ENCODE measurements at places on chromosomes 16 and 17.
A peak's percentile ranks its signal among the peaks of the same experiment; 100 is the strongest.

DNA sequence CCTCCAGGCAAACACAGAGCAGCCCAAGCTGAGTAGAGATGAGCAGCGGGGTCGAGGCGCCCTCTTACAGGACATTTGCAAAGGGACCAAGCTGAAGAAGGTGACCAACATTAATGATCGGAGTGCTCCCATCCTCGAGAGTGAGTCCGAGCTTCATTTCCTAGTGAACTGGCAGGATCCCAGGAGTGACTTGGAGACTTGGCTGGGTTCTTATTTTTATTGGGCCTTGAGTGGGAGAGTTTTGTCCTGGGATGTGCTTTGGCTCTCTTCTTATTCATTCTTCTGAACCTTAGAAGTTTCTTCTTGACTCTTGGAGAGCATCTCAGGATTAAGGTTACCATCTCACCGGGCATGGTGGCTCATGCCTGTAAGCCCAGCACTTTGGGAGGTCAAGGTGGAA, 27.2 kb upstream of the CDC6 start:
- no peak for DNase-seq

GRCh38 chr17:12789481-12790248, at the start of gene ARHGAP44:
TSS of gene ARHGAP44 (plus strand) at chr17:12789498. CDS start at chr17:12789839, 341 bp downstream.
- DNase-seq = peak; percentile 62

GRCh38 chr16:9763505-9763904, 418.7 kb downstream of the GRIN2A start:
- no peak for DNase-seq

DNA sequence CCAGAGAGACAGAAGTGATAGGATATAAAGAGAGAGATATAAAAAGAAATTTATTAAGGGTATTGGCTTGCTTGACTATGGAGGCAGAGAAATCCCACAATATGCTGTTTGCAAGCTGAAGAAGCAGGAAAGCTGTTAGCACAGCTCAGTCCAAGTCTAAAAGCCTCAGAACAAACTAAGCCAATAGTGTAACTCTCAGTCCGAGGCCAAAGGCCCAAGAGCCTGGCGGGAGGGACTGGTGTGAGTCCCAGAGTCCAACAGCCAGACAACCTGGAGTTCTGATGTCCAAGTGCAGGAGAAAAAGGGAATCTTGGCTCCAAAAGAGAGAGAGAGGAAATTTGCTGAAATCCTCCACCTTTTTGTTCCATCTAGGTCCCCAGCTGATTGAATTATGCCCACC, 30.3 kb upstream of the NACA2 start:
- no peak for DNase-seq

- no peak for DNase-seq
Measured at GRCh38 chr16:85969591-85969990, 70.6 kb downstream of the IRF8 start.

DNA sequence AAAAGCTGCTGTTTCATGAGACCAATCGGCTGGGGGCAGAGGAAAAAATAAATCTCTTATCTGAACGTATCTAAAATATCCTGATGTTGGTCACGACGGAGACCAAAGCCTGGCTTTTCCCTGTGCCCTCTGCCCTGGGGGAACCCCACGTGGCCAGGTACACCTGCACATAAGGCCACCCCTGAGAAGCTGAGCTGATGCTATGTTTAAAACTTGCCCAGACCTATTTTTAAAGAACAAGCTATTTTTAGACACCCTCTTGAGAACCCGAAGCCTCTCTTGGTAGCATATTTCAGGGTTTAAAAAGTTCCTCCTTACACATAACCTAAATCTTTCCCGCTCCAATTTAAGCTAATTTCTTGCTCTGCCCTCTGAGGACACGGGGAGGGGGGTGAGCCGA, 210.4 kb downstream of the GSG1L start:
- no peak for DNase-seq

GRCh38 chr17:80416260-80416939, 1.4 kb downstream of the ENDOV start:
- no peak for DNase-seq

DNA sequence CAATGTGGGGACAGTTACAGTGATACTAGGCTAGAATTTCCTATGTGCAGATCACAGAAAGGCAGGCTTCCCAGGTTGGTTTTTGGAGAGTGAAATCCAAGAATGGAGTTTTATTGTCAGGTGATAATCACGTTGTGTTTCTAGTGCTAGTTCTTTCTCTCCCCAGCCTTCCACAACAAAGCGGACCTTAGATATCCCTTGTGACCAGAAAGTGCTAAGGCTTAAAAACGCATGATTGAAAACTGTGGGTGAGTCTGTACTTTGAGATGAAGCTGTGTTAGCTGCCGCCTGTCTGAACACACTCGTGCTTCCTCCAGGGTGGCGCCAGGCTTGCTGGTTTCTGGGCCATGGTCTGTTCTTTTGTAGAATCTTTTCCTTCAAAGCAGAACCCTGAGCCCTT, 52.1 kb downstream of the BANP start:
- DNase-seq = no peak

GRCh38 chr17:66579556-66579955, 255.4 kb upstream of the CACNG5 start:
- no peak for DNase-seq

GRCh38 chr16:77225182-77225581, 26.0 kb downstream of the SYCE1L start:
- no peak for DNase-seq

- peak; percentile 29 for DNase-seq
Measured at GRCh38 chr16:27286451-27286850, 17.9 kb upstream of the NSMCE1 start.

DNA sequence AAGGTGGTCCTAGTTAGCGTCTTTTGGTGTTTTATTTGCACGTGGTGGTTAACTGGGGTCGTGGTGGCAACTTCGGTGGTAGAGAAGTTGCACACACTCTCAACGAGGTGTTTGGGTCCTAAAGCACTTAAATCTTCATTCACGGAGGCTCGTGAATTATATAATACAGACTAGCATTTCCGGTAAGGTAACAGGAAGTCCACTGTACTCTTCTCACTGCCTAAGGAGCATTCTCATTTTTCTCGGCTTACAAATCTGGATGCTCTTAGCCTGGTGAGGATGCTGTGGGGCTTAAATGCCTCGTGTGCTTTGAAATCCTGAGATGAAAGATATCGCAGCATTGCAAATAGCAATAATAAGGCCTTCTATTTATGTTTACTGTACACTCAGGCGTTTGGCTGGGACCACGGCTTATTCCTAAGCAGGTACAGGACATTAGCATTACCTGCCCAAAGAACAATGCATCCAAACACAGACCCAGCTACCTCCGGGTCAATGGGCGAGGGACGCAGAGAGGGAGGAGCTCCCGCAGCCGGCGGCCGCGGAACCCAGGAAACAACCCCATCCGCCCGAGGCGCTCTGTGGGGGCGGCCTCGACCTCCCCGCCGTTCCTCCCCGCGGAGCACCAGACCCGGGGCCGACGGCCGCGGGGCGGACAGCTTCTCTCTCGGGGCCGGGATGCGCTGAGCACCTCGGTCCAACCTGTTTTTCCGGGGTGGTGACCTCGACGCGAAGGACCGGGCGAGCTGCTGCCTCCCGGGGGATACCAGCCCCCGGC, 856 bp downstream of the DNAJA2 start:
- peak; percentile 39 for DNase-seq

- DNase-seq = no peak
Measured at GRCh38 chr16:27628241-27628942, 78.4 kb downstream of the KATNIP start.

- peak; percentile 9 for DNase-seq
Measured at GRCh38 chr16:61323456-61323855, 712.8 kb downstream of the CDH8 start.

GRCh38 chr17:13933441-13934276, 135.6 kb upstream of the COX10 start:
- DNase-seq = no peak

DNA sequence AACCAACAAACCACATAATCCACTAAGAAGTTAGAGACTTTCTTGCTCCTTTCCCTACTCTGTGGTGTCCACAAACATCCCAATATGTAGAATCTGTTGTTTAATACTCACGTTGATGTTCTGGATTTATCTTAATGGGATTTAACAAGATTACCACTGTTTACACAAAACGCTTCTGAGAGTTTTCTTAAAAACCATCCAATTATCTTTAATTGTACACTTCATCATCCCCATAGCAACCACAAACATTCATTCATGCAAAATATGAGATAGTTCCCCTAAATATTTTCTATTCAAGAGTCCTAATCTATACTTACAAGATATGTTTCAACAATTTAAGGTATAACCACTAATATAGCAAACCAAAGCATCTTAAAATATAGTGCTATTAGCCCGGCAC, 76.5 kb upstream of the CLEC18B start:
- DNase-seq = no peak

DNA sequence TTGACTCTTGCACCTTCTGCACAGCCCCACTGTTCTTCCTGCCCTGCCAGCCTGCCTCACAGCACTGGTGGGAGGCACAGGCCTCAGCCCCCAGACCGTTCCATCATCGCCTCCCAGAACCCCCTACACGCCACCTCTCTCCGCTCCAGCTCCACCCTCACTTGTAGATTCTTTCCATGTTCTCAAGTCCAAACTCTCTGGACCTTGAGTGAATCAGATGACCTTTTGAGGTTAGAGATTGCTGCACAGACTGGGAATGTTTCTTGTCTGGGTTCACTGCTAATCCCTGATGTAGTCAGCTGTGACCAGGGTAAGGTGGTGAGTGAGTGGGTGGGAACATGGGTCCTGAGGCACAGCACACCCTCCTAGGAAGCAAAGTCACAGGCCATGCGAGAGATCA, 272.4 kb downstream of the IRF8 start:
- DNase-seq = no peak

- no peak for DNase-seq
Measured at GRCh38 chr16:57672416-57672815, 4.3 kb downstream of the ADGRG3 start.

DNA sequence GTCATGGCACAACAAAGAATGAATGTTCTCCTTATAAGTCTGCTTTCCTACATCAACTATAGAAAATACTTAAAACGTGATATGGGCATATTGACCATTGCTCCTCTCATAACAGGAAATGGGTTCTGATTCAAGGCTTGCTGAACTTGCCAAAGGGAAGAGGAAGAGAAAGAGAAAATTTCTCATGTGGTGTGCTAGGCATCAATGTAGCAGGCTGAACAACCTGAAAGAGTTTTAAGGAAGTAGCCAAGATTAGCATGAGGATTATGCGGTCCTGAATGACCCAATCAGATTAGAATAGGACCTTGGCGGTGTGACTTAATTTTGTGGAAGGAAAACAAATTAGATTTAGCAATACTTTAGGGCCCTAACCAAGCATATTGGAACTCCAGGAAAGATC, 617.7 kb upstream of the CDH11 start:
- DNase-seq = no peak

DNA sequence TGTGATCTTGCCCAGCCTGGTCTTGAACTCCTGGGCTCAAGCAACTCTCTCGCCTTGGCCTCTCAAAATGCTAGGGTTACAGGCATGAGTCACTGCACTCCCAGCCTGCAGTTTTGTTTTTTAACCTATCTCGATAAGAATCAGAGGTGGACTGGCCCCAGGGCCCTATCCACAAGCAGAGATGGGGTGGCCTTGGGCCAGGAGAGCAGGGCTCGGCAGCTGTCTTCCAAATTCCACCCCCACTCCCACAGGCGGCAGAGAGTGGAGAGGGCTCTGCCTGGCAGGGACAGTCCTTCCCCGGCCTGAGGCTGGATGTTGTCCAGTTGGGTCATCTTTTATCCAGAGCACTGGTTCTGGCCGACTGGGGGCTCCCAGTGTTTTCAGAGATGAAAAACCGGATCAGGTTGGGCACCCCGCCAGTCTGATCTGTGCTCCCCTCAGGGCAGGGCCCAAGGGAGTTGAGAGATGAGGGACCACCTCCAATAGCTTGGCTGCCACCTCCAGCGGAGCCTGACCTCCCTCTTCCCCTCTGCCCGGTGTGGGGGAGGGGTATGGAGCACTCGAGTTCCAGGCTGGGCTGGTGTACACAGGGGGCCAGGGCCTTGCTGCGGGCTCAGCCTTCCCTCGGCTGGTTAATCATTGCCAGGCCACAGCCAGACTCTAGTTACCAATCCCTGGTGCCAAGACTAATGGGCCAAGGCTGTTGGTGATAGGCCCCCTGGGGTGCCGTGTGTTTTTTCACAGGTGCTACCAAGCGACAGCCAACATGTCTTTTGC, 30.3 kb upstream of the MYO15B start:
- DNase-seq = no peak

- DNase-seq = no peak
Measured at GRCh38 chr17:29705386-29705785, 82.7 kb upstream of the CORO6 start.

- DNase-seq = no peak
Measured at GRCh38 chr16:30619638-30620037, 9.4 kb upstream of the ZNF689 start.

- DNase-seq = no peak
Measured at GRCh38 chr16:66278111-66278531, 88.4 kb upstream of the CDH5 start.

GRCh38 chr16:17358355-17358754, 112.4 kb downstream of the XYLT1 start:
- no peak for DNase-seq

GRCh38 chr16:77171745-77172635, 19.0 kb upstream of the MON1B start:
- peak; percentile 55 for DNase-seq

DNA sequence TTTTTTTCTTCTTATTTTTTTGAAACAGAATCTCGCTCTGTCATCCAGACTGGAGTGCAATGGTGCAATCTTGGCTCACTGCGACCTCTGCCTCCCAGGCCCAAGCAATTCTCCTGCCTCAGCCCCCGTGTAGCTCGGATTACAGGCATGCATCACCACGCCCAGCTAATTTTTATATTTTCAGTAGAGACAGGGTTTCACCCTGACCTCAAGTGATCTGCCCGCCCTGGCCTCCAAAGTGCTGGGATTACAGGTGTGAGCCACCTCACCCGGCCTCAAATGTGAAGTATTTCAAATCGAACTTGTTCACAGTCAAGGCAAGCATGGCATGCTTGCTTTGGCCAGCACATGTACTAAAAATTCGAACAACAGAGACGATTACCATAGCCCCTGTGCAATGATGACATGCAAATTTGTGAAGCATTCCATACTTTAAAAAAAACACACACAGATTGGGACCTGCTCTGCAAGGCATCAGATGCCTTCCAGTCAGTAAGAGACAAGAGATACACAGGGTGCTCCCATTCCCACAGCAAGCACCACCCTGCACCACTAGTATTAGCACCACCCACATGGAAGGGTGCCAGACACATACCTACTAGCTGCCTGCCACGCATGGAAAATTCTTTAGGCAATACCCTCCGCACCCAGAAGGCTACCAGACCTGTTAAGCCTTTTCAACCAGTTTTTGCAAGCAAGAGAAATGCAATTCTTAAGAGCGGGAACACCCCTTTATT, 47.2 kb downstream of the ANKRD11 start:
- DNase-seq = no peak

Measured in KBM-7 (cell line).